ENCODE measurements at places on chromosomes 4 and X. TPM values are rescaled to one million over a fixed set of nuclear protein-coding genes. Genes with fewer than 3 reads are reported as not detected.

Gene CRMP1
- total RNA-seq = 103 TPM

- no peak for DNase-seq
These were observed 118.1 kb downstream of the TBL1X start for GRCh38 chrX:9582956-9583355.

DNA sequence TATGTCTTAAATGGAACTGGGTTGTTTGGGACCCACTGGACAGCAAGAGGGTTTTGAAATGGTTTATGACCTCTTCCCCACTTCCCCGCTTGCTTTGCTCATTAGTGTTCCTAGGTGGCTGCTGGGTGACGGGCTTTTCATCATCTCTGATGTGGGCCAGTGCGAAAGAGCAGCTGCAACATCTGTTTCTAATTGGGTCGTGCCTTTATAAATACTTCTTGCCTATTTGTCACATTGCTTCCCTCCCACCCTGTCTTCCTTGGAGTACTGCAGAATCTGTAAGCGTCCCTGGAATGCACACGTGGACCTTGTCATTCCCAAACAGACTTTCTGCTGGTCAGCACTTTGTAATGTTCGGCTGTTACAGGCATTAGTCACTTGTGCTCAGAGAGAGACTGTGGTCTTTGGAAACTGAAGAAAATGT, 35.2 kb downstream of the SEPTIN11 start:
- DNase-seq = peak; percentile 31

- DNase-seq = no peak
These were observed 9.9 kb downstream of the CRMP1 start for GRCh38 chr4:5882947-5883346.

GRCh38 chrX:140817943-140818342, 108.4 kb downstream of the LINC00632 start:
- DNase-seq = no peak

Gene HPGDS
- 1.0 TPM for total RNA-seq

DNA sequence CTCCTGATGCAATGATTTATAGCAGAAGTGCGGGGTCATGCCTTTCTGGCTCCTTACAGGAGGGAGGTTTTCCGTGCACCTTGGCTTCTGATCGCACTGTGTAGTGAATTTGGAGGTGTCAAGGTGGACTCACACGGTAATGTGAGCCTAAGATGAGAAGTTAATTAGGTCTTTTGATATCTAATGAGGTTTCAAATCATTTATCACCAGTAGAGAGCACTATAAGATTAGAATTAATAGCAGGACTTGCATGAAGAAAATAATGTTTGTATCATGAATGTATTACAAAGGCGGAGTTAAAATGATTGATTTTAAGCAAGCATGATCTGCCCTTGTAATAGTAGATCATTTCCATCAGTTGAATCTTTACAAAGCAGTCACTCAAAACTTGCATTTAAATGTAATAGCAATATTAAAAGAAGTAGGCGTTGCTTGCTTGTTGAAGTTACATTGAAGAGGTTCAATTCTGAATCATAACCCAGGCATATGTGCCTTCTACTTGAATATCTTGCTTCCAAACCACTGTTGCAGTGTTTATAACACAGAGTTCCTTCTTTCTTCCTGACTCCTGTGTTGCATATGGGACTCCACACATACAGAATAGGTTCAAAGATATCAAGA, 152.1 kb downstream of the FMR1NB start:
- DNase-seq = no peak

DNA sequence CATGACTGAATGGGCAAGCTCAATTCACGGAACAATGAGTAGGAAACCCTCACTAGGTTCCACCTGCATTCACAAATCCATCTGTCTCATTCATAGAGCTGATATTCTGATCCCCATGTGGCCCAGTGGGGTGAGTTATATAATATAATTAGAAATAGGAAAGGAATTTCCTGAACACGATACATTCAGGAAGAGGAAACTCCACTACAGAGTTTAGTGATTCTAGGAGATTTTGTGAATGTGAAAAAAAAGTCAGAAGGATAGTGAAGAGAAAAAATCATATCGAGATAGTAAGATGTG, 471.2 kb downstream of the GASK1B start:
- DNase-seq = no peak

DNA sequence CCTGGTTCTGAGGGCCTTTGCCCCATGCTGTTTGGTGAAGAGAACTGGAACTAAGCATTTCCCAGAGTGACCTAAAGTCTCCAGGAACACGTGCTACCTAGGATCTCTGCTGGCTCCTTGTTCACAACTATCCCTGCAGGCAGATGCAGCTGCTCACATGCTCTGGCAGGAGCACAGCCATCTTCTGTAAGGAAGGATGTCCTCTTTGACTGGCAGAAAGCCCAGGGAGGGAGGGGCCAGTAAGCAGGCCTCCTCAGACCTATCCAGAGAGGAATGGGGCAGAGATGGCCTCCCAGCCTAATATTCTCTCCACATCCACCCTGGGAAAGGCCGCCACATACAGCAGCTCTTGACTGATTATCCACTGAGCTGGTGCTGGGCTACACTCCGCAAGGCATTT, 142.8 kb upstream of the EOLA2 start:
- no peak for DNase-seq

DNA sequence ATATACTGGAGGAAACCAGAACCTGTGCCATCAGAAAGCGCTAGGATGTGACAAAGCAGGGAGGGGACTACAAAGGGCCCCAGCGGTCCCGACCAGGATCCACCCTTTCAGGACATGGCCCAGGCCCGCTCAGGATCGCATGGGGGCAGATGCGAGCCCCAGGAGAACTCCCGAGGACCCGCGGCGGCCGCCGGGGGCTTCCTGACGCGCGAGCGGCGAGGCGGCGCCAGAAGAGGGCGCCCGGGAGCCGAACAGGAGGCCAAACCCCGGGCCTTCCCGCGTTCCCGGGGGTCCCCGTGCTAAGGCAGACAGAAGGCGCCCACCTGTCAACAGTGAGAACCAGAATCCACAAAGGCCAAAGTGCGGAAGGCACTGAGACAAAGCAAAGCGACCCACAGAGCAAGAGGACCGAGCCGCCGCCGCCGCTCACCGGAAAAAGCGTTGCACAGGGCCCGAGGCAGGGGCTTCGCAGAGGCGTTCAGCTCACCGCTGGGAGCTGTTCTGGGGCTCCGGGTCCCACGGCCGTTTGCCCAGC, 7.3 kb upstream of the OPN1LW start:
- DNase-seq = no peak

DNA sequence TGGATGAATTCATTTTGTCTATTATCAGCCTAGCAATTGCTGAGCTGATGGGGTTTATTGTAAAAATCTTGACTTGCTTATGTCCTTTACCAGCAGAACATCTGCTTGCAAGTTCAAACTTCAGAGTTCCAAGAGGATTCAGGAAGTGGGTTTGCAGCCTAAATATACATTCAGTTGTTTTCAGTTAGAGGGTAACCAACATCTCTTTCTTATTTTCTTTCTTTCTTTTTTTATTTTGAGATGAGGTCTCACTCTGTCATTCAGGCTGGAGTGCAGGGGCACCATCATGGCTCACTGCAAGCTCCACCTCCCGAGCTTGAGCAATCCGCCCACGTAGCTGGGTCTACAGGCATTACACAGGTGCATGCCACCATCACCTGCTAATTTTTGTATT, 31.4 kb upstream of the FHL1 start:
- no peak for DNase-seq

Gene ZDHHC15
- total RNA-seq = 4.0 TPM

GRCh38 chrX:138875472-138875871, 164.0 kb upstream of the FGF13 start:
- DNase-seq = no peak

Gene GABRE
- total RNA-seq = 3.7 TPM

Gene C4orf54
- total RNA-seq = 0.41 TPM

GRCh38 chr4:110442309-110442708, 33.6 kb upstream of the ENPEP start:
- DNase-seq = no peak

GRCh38 chrX:39840133-39840532, 257.6 kb downstream of the BCOR start:
- DNase-seq = no peak

DNA sequence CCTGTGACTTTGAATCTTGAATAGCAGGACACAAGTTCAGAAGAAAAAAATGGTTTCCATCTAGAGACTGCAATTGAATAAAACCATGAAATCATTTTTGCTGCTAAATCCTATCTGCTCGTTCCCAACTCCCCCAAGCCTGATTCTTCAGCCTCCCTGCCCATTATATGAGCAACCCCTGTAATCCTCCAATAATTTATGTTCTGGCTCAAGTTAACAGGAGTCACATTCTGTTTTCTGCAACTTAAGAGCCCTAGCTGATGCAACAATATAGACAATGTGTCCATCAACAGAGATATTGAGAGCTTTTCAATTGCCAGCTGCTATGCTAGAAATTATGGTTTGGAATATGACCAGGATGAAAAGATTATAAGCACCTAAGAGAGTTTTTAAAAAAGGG, 84.1 kb downstream of the LDB2 start:
- no peak for DNase-seq

GRCh38 chr4:134465417-134465816, 263.8 kb upstream of the PABPC4L start:
- DNase-seq = no peak

DNA sequence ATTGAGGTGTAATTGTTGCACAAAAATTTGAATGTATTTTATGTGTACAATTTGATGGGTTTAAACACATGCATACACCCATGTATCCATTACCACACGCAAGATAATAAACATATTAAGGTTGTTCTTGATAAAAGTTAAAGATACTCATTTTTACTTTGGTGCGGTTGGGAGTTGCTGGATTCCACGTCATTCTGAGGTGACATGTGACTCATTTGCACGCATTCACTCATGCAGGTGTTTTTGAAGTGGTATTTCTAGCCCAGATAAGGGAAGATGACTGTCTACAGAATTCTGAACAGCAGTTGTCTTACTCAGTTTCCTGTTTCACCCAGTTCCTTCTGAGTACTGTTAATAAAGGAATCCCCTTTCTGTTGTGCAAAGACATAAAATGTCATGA, 142.0 kb downstream of the RTL3 start:
- no peak for DNase-seq

GRCh38 chr4:160276785-160277325, 1174.0 kb downstream of the RAPGEF2 start:
- DNase-seq = no peak

All from dorsolateral prefrontal cortex (tissue), 122 donors.